ENCODE measurements at places on chromosomes 16 and 17.

GRCh38 chr17:42399948-42400843 is 12.0 kb upstream of the STAT3 start:
- no peak for DNase-seq

DNA sequence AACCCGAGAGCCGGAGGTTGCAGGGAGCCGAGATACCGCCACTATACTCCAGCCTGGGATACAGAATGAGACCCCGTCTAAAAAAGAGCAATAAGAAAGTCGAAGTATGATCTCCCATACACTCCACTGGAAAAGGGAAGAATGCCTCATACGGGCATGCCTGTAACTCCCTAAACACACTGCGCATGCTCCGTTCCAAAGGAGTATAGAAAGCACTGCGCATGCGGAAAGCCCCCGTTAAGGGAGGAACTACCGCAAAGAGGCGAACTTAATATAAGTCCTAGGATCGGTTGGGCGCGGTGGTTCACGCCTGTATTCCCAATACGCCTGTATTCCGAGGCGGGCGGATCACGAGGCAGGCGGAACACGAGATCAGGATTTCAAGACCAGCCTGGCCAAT is 313.1 kb upstream of the ERCC4 start:
- no peak for DNase-seq

DNA sequence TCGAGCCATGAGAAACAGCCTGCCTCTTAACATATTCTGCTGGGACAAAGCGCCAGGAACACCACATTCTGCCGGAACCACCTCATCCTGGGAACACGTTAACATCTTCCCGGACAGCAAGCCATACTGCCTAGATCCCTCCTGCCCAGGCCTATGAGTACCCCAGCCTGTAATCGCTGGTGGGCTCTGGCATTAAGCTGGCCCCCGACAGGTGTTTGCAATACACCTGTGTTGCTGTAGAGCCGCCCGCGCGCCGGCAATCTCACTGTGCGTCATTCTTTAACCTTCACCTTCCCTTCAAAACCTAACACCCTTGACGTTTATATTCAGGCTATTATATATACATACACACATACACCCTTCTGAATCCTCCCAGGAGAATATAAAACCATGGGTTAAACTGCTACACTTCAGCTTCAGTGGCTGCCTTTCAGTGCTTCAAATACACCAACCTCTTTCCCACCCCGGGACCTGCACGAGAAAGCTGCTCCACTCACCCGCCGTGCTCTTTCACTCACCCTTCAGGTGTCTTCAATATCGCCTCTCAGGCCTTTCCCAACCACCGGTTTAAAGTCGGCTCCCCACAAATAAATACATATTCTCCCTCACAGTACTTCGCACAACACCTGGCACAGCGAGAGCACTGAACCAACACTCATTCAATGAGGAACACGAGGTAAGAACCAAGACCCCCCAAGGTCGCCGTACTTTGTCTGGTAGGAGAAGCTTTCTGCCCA is 1.0 kb upstream of the ENDOV start:
- DNase-seq = no peak

DNA sequence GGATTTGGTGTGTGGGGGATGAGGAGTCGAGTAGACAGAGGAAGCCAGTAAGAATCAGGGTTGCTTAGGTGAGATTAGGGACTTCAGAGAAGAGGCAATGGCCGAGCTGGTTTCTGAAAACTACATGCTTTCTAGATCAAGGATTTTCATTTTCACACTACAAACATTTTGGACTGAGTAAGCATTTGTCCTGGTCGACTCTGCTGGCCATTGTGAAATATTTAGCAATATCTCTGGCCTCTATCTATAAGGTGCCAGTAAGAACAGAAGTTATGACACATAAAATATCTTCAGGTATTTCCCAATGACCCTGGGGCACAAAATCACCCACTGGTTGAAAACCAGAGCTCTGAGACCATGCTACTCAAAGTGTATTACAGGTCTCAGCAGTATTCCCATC is 1275.1 kb upstream of the CDH8 start:
- DNase-seq = no peak

DNA sequence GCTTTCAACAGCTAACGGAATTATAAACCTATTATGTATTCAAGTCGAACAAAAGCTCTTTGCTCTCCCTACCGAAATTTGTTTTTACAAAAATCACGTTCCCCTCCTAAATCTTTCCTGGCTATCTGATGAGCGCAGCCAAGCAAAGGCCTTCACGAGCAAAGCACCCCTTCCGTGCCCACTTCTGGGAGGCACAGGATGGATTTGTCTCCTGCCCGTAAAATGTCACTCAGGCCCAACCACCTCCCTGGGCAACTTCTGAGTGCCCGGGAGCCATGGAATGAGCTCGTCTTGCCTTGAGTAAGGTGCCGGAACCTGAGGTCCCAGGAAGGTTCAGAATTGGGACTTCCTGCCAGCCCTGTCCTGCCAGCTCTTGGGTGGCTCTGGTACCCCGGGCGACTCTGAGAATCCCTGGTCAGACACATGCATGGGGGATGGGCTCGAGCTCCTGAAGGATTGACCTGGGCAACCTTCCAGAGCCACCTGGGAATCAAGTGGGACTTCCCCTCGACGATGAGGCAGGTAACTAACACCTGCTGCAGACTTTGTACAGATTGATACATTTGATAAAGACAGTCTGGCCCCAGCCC is 19.8 kb downstream of the SLC7A5 start:
- no peak for DNase-seq

- DNase-seq = no peak
Observed at GRCh38 chr17:1077986-1078711, 81.2 kb downstream of the TIMM22 start.

- no peak for DNase-seq
Observed at GRCh38 chr17:68867759-68868516, 87.3 kb downstream of the ABCA8 start.

- no peak for DNase-seq
Observed at GRCh38 chr16:50253514-50253910, 12.8 kb upstream of the ADCY7 start.

DNA sequence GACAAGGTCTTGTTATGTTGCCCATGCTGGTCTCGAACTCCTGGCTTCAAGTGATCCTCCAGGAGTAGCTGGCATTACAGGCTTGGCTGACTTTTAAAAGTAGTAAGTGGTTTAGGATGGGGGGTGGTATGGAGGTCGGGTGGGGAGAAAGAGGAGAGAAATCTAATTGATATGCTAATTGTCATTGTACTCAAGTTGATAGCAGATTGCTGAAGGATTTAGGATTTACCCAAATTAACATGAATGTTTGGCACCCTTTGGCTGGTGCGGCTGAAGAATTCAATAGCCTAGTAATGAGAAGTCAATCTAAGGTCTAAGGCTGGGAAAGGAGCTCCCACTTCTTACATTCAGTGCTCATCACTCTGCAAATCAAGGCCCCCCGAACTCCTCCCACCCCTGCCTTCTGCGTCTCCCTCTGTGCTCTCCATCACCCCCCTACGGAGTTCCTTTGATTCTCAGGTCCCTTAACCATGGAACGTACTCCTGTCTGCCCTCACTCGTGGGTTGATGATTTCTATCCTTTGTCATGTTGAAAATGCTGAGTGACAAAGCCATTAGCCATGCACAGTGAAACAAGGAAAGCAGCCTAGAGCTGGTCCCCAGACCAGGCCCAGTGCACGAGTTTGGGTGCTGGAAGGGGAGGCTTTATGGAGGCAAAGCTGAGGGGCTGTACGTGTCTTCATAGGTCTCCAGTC is 17.3 kb downstream of the CDH13 start:
- DNase-seq = no peak

DNA sequence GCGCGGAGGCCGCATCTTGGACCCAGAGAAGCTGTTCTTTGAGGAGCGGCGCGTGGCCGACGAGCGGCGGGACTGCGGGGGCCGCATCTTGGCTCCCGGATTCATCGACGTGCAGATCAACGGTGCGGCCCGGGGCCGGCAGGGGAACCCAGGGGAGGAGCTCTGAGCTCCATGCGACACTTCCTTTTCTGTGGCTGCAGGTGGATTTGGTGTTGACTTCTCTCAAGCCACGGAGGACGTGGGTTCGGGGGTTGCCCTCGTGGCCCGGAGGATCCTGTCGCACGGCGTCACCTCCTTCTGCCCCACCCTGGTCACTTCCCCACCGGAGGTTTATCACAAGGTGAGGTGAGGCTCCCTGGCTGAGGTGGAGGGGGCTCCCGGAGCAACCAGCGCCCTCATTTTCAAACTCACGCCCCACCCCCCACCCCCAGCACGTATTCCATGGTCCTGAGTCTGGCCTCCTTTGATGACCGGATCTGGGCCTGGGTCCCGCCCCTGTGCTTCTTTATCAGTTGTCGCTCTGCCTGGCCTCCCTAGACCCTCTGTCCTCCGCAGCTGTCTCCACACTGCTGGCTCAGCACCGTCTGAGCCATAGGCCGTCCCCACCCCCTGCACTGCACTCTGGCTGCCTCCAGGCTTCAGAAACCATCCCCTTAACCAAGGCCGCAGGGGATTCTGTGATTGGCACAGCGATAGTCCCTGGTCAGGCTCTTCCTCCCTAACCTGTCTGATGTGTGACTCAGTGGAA is 787 bp downstream of the AMDHD2 start:
- DNase-seq = no peak

DNA sequence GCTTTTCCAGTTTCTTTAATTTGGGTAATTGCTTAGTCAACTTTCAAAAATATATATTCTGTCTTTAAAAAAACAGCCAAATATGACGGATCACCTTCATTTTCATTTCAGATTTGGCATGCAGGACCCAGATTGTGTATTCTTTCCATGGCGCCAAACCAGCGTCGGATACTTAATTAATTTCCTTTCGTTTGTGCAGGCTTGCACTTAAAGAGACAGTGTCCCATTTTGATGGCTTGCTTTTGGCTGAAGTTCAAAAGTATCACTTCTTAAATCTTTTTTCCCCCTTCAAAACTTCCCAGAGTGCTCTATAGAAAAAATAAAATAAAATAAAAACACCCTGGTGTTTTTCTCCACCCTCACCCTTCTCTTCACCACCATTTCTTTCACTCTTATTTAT is 394.5 kb upstream of the SOX9 start:
- DNase-seq = peak; percentile 71

DNA sequence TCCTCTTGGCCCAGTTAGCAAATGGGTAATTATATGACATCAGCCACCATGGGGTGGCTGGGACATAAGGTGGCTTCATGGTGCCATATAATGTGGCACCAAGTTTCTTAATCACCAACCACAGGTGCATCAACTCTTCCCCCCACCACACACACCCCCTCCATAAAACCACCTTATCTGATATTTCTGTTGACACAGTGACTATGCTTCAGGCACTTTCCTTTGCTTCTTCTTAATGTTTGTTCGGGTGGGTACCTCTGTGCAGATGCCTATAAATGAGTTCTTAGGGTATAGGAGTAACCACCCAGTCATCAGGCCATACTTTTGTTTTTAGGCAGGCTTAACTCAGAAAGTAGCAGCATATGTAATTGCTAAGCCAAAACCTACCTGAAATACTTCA is 29.5 kb downstream of the RNF43 start:
- no peak for DNase-seq

- no peak for DNase-seq
Observed at GRCh38 chr17:54947396-54947795, 21.1 kb downstream of the COX11 start.

DNA sequence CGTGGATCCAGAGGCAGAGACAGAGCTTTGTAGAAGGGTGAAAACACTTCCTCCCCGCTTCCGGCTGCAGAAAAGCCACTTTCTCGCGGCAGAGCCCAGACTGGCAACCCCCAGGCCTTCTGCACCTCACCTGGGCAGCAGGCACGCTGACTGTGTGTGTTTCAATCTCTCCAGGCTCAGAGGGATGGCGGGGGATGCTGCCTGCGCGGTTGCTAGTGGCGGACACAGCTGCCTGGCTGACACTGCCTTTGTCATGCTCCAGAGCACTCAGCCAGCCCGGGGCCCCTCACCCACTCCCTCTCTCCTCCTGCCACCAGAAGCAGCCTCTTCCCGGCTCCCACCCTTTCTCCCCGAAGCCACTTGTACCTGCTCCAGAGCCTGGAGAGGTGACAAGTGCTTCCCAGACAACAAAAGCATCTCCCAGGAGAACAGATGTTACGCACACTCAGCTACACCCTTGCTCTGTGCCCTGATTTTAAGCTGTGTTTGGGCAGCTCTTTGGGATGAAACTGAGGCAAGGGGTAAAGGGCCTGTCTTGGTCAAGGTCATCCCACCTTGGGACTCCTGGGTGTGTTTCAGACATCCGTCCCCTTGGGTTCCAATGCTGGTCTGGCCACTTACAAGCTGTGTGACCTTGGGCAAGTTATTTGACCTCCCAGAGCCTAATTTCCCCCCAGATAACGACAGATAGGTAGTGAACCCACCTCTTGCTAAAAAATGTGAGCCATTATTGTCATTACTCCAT is 9.2 kb upstream of the GLIS2 start:
- no peak for DNase-seq

GRCh38 chr17:81912441-81913309 is 1.5 kb upstream of the PCYT2 start:
- no peak for DNase-seq

- no peak for DNase-seq
Observed at GRCh38 chr17:77405867-77406732, 265.3 kb downstream of the SEC14L1 start.

GRCh38 chr17:67615011-67615561 is 102.7 kb upstream of the NOL11 start:
- DNase-seq = peak; percentile 68

- peak; percentile 10 for DNase-seq
Observed at GRCh38 chr16:84724606-84725309, 25.0 kb downstream of the USP10 start.

- DNase-seq = no peak
Observed at GRCh38 chr17:323721-324571, 28.7 kb downstream of the RPH3AL start.

- DNase-seq = no peak
Observed at GRCh38 chr17:37124821-37125173, 176.0 kb downstream of the AATF start.

- DNase-seq = no peak
Observed at GRCh38 chr17:48930435-48930873, 14.2 kb downstream of the SNF8 start.

- no peak for DNase-seq
Observed at GRCh38 chr17:5585836-5586521, 1.7 kb upstream of the NLRP1 start.

DNA sequence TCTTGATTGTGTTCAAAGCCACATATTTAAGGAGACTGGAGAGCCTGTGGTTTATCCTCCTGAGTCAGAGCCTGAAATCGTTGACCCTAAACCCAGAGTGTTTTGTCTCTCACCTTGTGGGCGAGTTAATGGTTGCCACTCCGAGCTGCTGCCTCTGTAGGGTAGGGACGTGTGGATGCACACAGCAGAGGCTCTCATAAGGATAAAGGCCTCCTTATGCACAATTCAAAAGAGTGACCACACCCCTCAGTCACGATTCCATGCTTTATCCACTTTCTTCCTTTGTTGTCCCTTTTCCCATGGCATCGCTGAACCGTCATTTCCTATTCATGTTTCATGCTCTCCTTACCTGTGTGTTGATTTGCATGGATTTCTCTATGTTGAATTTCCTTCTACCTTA is 805.0 kb upstream of the RBFOX1 start:
- DNase-seq = no peak

- no peak for DNase-seq
Observed at GRCh38 chr17:65022751-65023700, 33.5 kb downstream of the GNA13 start.

- DNase-seq = peak; percentile 6
Observed at GRCh38 chr17:55454906-55455474, 33.4 kb upstream of the MMD start.
